Activated CD8-positive, alpha-beta memory T cell treated with anti-CD3 and anti-CD28 coated beads, Interleukin-2, amount 50 U/mL, for 4 hours (primary cell): ENCODE measurements at places on chromosomes 12 and 14.

GRCh38 chr12:70507442-70507841, 129.8 kb downstream of the PTPRB start:
- DNase-seq, result no peak

DNA sequence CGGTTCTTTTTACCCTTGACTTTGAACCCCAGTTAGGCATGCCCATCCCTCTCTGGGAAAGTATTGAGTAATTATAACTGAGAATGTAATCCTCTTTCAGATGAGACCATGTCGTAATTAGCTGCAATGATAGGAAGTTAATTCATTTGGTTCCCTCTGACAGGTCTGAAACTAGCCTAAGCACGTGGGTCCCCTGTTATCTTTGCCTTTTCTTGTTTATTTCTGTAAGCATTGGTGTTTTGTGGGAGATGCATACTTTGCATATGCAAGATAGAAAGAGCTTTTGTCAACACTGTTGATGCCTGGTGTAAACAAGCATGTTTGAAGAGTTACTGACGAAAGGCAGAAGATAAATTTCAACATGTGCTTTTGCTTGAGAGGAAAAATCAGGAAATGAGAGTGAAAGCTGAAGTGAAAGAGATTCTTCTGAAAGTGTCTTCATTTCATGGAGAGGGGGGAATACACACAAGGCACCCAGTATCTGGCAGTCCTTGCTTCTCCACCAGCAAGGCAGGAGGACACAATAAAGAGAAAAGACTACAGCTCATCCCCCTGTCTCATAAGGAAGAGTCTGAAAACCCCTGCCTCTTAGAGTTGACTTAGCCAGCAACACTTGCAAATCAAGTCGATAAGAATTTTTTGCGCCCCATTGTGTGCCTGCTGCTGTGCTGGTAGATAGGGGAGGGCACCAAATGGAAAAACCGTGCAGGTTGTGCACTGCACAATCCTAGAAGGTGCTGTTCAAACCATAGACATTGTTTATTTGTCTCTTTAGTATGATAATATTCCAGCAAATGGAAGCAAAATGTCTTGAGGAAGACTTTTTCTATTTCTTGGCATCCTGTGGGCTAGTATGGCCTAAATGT, 77.8 kb downstream of the SLC24A4 start:
- no peak for DNase-seq

DNA sequence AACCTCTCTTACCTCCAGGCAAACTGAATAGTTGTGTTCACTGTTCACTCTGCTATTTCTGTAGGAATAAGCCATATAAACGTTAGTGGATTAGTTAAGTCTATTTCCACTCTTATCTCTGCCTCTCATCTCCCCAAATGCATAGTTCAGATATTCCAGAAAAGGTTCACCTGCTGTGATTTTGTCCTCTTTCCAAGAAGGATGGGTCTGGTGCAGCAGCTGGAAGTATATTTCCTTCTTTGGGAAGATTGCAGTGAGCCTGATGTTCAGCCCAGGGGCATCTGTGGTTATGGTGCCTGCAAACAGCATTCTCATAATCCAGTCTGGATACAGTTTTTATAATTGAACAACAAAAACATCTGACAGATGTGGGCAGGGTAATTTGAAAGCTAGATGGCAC, 97.7 kb downstream of the TPH2 start:
- no peak for DNase-seq

- no peak for DNase-seq
Measured at GRCh38 chr12:3728686-3729085, 24.2 kb downstream of the CRACR2A start.

DNA sequence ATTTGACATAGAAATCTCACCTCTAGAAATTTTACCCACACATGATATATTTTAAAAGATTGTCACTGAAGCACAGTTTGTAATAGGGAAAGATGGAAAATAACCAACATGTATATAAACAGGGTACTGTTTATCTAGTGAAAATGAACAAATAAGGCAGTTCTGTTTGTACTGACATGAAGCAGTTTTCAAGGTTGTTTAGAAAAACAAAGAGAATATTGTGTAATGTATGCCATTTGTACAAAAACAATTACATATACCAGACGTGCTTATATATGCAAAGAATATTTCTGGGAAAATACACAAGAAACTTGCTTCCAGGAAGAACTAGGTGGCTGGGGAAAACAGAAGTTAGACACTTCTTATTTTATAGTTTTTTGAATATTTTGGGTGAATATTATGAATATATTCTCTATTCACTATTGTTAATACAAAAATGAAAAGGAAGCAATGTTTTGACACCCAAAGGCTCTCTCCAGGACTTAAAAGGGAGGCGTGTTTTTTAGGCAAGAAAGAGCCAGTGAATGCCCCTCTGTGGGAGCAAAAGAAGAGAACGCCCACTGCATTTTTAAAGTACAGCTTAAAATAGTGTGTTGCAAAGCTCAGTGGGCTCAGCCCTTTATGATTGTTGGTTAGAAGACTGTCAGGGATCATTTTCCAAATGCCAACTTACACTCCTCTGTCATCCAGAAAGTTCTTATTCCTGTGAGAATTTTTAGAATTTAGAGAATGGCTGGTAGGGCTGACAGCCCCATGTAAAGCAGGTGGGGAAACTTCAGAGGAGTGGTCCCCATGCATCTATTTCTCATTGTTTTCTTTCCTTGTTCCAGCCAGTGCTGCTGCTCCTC, 59.6 kb upstream of the FERMT2 start:
- DNase-seq, result no peak

- DNase-seq, result no peak
Measured at GRCh38 chr14:82655770-82656169, 1122.1 kb upstream of the SEL1L start.

- DNase-seq, result no peak
Measured at GRCh38 chr12:57165741-57166140, 18.3 kb upstream of the LRP1-AS start.

- DNase-seq, result no peak
Measured at GRCh38 chr12:114847441-114848035, 163.6 kb upstream of the TBX3 start.

DNA sequence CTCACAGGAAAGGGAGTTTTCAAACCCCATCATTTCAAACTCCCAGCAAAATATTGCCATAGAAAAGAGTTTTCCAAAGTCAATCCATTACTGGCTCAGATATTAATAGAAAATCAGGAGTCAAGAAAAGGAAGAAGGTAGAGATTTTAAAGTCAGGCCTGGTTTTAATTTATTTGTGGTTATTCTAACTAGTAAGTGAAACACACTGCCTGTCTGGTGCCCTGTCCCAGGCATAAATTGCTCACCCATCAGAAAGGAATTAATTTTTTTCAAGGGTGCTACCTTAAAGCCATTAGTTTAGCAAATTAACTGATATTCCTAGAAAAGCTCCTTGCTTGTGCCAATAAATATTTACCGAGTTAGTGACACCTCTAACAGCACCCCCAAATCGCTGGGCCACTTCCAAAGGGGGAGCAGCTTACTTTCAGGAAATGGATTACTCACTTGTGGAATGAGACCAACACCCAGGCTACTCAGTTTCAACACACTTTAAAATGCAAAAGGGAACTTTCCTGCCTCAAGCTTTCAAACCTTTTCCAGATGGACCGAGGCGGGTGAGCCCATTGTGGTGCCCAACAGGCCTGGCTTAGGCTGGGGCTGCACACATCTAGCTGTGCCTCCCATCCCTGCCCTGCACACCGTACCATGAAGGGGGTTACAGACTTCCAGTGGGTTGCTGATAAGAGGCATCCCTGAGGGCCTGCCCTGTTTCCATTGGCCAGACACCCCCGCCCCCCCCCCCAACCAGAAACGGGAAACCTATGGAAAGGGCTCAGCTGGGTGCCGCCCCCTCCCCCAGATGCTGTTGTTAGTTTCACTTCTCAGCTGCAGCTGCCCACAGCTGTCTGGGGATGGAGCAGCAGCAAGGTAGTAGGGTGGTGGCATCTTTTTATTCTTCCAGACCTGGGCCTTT, 117.2 kb downstream of the SAMD4A start:
- no peak for DNase-seq

- DNase-seq, result no peak
Measured at GRCh38 chr14:45198551-45198950, 54.5 kb downstream of the MIS18BP1 start.

- no peak for DNase-seq
Measured at GRCh38 chr14:65156568-65157366, 54.5 kb upstream of the MAX start.

GRCh38 chr14:58665773-58666500, 28.2 kb downstream of the DACT1 start:
- no peak for DNase-seq

DNA sequence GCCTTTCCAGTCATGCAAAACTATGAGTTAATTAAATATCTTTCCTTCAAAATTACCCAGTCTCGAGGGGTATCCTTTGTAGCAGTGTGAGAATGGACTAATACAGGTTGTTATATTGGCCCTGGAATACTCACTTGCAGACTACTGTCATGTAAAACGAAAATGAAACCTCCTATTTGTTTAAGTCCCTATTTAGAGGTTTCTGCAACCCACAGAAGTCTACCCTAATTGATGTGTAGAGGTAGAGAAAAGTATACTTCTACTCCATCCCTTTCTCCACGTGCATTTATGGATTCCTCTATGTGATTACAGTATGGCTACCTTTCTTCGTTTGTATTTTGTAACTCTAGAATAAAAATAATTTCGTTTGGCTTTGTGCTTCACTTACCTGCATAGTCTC, 371.1 kb downstream of the FSCB start:
- no peak for DNase-seq

DNA sequence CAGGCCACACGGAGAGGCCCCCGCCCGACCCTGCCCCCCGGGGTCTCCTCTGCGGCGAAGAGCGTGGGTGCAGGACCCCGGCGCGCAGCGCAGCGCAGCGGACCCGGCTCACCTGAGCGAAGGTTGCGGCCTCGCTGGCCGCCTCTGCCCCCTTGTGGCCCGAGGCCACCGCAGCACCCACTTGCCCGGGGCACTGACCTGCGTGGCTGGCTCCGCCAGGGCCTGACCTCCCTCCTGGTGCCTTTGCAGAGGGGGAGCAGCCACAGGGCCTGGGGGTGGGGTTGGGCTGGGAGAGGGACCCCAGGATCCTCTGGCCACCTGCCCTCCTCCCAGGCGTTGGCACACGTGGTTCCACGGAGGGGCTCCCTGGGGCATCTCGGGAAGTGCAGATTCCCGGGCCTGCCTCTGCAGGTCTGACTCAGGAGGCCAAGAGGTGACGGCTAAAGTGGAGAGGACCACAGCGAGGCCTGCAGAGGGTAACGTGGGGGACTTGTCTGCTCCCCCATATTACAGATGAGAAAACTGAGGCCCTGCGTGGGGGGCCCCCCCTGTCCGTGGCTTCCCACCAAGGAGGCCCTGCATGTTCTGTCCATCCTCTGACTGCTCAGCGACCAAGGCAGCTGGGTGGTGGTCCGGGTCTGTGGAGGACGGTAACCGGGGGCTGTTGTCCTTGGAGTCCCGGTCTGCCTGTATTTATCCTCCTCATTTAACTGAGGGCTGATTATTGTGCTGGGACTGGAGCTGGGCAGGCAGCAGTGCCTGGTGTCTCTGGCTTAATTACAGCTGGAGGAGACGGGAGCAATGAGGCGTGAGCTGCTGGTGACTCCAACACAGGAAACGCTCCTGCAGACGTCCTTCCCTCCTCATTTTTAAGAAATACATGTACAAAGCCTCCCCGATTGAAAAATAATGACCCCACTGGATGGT, 67.9 kb upstream of the BEGAIN start:
- peak; percentile 47 for DNase-seq

GRCh38 chr14:63867933-63868921, 15.4 kb downstream of the SYNE2 start:
- DNase-seq, result peak; percentile 23

- DNase-seq, result no peak
Measured at GRCh38 chr12:95759718-95760117, 30.8 kb downstream of the NTN4 start.

- no peak for DNase-seq
Measured at GRCh38 chr12:27595231-27595642, 71.2 kb downstream of the PPFIBP1 start.

GRCh38 chr12:77724367-77724957, 106.2 kb upstream of the NAV3 start:
- no peak for DNase-seq

- DNase-seq, result no peak
Measured at GRCh38 chr14:97442363-97442762, 645.2 kb downstream of the VRK1 start.

DNA sequence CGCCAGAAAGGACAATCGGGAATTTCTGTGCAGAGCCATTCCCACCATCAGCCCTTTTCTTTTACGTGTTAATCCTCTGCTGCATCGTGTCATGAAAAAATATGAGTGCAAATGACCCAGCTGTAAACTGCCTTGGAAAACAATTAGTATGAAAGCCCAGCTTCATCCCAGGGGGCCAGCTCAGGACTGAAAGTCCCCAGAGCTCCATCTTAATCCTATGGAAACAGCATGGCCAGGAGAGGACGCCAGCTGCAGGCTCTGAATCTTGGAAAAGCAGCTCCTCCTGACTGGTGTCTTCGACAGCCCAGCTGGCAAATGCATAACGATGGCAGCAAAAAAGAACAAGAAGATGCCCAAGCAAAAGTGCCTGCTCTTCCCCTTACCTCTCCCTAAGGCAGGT, 191.5 kb downstream of the NTF3 start:
- DNase-seq, result no peak
